ENCODE measurements at places on chromosomes 6 and 20.

- DNase-seq = no peak
These were observed 126.9 kb upstream of the SCGN start for GRCh38 chr6:25525078-25525477.

- DNase-seq = no peak
These were observed 16.1 kb downstream of the TP53INP2 start for GRCh38 chr20:34720266-34720665.

- no peak for DNase-seq
These were observed 128.6 kb upstream of the HS3ST5 start for GRCh38 chr6:114471450-114471849.

DNA sequence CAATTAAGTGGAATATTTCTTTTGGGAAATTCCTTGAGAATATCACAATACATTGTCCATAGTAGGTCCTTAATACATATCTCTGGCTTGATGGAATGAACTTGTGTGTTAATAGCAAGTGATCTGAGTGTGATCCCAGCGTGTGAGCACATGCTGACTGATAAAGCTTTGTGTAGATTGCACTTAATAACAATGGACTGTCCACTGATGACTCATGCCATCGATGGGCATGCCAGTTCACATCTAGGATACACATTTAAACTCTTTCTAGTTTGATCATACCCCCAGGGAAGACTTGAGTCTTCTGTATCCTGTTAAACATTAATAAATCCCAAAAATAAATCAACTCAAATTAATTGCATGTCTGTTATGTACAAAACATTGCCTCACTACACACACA, 454.3 kb upstream of the SPTLC3 start:
- no peak for DNase-seq

- DNase-seq = no peak
These were observed 53.0 kb upstream of the CHD6 start for GRCh38 chr20:41671143-41671542.

DNA sequence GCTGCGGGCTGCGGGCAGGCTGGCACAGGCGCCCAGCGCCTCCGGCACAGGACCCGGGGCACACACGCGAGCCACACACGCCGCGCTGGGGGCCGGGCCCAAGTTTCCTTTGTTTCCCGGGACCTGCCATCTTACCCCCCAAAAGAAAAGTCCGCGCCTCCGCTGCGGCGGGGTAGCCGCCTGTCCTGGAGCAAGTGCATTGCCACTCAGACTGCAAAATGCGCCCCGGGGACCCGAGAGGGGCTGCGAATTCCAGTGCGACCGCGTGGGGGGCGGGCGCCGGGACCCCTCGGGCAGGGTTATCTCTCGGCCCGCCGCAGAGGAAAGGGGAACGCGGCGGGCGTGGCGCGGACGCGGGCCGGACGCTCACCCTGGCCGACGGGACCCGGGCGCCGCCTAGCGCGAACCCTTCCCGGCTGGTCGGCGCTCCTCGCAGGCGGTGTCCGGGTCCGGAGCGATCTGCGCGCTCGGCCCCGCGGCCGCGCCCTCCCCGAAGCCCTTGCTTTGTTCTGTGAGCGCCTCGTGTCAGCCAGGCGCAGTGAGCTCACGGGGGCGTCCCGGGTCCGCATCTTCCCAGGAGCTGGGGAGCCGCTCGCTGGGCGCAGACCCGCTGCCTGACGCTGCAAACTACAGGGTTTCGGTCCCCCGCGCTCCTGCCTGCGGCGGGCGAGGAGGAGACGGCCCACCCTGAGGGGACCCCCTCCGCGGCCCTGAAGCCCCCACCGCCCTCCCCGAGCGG, 639 bp upstream of the CD24 start:
- DNase-seq = no peak

- no peak for DNase-seq
These were observed 68.9 kb upstream of the FAM184A start for GRCh38 chr6:119147101-119148053.

GRCh38 chr6:111601886-111602285, 3.8 kb downstream of the TRAF3IP2 start:
- DNase-seq = no peak

DNA sequence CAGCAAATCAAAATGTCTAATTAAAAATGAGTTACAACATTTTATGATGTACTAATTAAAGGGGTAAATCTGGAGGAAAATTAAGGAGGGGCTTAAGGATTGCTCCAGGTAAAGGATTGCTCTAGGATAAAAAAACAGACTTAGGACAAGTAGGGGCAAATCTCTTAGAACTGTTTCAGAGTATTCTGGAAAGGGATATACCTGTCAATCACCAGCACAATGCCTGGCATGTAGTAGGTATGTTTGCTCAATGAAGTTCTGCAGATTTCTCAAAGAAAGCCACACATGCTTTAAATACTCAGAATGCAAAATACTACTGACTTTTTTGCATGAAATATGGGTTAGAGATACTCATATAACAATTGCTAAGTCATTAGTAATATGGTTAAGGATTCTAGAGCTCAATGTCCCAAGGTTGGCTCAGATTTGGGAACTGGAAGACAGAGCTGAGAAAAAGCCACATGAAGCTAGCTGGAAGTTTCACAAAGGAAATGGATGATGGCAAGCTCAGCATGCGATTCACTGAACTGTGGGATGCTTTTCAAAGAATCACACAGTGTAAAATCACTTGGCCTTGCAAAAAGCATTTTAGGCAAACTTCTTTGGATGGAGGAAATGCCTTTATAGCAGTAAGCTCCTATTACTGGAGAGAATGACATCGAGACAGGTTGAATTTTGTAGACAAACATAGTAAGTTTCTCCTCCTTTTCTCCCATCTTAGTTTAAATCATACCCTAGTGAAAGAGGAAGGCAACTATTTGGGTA, 72.8 kb downstream of the MAP3K5 start:
- no peak for DNase-seq

GRCh38 chr6:69988458-69989126, 122.2 kb downstream of the COL19A1 start:
- no peak for DNase-seq

DNA sequence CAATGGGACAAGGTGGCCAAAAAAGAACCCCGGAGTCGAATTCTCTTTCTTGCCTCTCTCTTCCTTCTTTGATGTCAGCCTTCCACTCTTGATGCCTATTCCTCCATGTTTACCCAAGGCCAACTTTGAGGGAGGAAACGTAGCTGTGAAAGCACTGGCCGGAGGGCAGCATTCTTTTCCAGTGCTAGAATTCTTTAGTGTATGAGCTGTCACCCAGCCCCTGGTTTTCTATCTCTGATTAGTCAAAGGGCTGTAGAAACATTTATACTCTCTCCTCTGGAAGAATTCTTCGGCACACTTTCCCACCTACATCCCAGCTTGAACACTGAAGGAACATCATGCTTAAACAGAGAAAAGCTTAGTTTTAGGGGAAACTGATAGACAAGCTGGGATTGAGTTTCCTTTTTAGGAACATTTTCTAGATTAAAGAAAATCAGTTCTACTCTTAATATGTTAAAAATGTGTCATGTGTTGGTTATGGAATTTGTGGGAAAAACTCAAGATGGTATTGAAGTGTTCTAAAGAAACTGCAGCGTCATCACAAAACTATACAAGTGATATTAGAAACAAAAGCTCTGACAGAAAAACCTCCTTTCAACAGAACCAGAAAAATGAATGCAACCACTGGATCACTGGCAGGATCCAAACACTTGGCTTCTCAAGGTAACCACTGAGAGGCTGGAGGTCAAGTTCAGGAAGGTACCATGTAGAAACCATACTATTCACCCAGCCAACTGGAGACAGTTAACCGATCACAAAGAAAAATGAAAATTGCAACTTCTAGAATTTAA, 20.7 kb upstream of the UTRN start:
- no peak for DNase-seq

GRCh38 chr6:50288881-50289280, 239.2 kb upstream of the DEFB112 start:
- no peak for DNase-seq

DNA sequence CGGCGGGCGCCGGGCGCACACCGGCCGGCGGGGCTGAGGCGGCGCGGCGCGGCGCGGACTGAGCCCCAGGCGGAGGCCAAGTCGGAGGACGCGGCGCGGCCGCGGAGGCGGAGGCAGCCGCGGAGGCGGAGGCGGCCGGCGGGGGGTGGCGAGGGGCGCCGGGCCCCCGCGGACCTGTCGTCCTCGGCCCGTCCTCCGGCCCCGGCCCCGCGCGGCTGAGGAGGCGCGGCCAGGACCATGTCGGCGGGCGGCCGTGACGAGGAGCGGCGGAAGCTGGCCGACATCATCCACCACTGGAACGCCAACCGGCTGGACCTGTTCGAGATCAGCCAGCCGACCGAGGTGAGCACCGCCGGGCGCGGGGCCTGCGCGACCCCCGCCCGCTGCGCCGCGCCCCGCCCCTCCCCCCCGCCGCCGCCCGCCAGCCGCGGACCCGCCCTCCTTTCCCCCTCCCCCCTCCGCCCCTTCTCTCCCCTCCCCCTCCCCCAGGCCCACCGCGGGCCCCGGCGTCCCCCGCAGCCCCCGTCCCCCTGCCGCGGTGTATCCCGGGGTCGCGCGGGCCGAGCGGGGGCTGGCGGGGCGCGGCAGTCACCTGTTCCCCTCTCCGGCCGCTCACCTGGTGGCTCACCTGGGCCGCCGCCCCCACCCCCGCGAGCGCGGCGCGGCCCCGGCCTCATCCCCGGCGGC, at the start of gene AFDN:
Gene AFDN (plus strand): TSS at position 16 of the 687 bp plus-strand sequence. CDS start 222 bp downstream, at position 238.
- DNase-seq = no peak

- DNase-seq = no peak
These were observed 42.6 kb downstream of the PRKN start for GRCh38 chr6:162684961-162685360.

DNA sequence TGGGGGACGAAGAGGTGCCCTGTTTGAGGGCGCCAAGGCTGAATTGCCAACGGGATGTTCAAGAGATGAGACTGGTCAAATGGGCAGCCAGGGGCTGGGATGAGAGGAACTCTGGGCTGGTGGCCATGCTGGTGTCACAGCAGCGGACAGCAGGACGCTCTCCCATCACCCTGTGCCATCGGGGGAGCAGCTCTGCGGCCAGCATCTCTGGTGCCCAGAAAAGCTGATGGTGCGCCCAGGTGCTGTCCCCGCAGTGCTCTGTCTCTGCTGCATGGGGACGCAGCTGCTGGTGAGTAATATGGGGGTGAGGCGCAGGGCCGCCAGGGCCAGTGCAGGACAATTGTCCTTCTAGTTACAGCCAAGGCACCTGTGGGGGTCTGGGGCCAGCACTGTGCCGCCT, 4.9 kb upstream of the HRH3 start:
- DNase-seq = no peak

DNA sequence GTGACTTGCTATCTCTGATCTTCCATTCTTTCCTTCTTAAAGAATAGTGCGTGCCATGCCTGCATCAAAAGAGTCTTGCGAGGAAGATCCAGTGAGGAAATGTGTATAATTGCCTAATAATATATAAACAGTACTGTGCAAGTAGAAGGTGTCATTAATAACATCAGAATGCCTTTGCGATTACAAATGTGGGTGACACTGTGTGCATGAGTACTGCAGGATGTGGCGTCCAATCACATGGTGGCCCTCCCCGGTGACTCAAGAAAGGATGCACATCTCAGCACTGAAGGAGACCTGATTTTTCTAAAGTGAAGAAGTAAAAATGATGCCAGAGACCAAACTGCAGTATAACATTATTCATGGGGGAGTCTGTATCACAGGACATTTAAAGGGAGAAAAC, 107.5 kb upstream of the EDN1 start:
- DNase-seq = no peak

DNA sequence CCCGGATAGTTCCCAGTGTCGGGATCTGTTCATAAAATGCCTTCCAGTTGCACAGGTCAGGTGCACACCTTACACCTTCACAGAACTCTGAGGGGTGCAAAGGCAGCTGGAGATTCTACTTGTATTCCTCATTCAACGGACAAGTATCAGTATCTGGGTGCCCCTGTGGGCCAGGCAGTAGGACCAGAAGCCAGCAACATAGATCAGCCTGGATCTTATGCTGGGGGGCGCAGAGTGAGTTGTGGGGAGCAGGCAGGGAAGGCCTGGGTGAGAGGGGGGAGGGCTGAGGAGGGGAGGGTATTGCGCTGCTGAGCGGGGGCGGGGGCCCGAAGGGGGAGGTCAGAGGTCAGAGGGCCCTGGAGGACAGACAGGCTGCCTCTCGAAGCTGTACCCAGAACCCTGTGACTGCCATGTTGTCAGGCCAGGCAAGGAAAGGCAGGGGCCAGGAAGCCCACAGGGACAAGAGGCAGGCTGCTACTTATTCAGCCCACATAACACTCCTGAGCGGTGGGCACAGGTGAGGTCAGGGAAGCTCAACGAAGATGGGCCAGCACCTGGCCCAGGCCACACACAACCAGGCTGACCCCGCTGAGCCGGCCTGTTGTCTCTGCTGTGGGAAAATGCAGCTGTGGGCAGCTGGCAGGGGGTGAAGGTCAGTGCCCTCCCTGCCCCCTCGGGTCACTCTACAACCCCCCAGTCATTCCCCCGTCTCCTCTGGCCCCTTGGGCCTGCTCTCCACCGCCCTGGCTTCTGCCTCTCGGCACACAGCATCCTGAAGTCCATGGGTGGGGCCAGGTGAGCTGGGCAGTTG, 1.1 kb downstream of the OPRL1 start:
- DNase-seq = no peak

GRCh38 chr6:159681191-159681880, 11.7 kb downstream of the SOD2 start:
- no peak for DNase-seq

- no peak for DNase-seq
These were observed 905.1 kb upstream of the MAN1A1 start for GRCh38 chr6:120254651-120255050.

DNA sequence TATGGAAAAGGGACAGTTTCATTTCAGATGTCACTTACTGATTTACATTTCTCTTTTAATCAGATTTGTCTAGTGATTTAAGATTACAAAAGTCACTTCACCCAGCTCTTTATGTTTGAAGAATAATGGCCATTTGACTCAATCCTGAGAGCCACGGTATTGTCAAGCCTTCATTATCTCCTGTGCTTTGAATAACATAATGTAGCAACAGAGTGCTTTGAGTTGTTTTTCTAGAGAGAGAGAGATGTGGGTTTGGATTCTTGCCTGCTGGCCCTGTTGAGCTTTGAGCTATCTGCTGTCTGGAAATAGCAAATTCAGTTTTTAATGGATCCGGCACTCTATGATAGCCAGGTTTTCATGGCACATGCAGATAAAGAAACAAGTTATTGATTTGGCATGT, 478.4 kb upstream of the SOX4 start:
- DNase-seq = no peak

DNA sequence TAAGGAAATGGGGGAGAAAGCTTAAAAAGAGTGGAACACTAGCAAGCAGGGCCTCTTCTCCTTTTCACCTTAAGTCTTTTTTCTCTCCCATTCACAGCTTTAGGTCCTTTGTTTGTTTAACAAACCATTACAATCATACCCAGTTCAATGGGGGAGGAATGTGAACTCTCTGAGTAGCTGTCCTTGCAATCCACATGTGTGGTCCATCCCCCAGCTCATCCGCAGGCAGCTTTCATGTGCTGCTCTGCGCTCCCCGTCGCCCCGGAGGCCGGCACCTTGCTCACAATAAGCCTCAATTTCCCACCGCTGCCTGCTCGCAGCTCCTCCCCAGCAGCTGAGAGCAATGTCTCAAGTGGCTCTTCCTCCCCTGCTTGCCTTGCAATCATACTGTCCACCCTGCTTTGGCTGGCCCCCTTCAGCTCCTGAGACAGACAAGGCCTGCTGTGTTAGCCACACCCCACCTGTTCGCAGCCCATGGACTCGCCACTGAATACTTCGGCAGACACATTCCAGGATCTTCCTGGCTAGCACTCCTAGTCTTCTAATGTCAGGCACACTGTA, 49.1 kb downstream of the PLAGL1 start:
- no peak for DNase-seq
